ENCODE measurements at places on chromosomes 1 and 21.
A peak's percentile ranks its signal among the peaks of the same experiment; 100 is the strongest.

- DNase-seq: peak; percentile 36
Measured at GRCh38 chr1:205449750-205450443, 5.9 kb downstream of the BLACAT1 start.

GRCh38 chr1:151680391-151680790, 36.2 kb downstream of the CELF3 start:
- no peak for DNase-seq

GRCh38 chr1:221732052-221732451, 9.8 kb downstream of the DUSP10 start:
- DNase-seq: no peak

- no peak for DNase-seq
Measured at GRCh38 chr21:31555741-31556191, 103.7 kb upstream of the SOD1 start.

GRCh38 chr1:100458661-100459357, 79.1 kb upstream of the GPR88 start:
- DNase-seq: no peak

DNA sequence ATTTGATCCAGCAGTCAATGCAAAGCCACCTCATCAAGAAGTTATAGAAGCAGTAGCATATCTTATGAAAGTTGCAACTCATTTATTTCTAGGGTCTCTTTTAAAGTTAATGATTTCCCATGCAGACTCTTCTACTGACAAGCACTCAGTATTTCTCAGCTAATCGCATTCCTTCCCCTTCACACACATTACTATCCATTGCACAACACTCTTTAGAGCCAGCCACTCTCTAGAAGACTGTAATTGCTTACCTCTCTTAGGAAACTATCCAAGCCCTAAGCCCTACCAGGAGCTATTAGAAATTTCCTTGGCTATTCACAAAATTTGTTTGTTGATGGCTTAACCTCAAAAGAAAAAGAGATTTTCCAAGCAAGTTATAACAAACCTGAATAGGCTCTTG, 106.0 kb downstream of the ADAMTS1 start:
- no peak for DNase-seq

DNA sequence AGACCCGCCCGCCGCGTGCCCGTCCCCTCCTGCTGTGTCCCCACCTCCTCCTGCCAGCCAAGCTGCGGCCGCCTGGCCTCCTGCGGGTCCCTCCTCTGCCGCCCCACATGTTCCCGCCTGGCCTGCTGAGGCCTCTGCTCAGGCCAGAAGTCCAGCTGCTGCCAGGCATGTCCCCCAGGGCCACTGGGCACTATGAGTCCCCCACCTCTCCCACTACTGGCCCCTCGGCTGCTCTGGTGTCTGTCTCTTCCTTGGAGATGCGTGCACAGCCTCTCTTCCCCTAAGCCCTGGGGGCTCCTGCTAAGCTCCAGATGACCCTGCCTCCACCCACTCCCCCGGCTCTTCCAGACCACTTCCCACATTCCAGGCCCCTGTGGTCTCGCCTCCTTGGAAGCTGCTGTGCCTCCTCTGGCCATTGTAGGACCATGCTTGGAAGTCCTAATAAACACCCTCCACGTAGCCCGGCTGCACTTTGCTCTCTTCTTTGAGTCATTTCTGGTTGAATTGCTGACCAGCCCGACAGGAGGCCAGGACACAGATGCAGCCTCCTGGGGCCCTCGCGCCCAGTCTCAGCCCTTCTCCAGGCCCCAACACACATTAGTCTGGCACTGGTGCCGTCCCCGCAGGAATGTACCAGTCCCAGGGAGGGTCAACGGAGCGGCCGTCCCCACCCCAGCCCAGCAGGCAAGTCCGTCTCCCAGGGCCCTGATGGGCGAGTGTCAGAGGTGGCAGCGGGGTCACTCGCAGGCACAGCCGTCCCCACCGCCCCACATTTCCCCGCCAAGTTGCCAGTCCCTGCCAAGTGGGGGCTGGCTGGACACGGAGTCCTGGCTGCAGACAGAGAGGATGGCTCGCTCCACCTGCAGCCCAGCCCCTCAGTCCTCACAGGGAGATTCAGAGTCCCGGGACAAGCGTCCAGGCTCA, 1.1 kb downstream of the KRTAP10-12 start:
- DNase-seq: no peak

- DNase-seq: no peak
Measured at GRCh38 chr1:61898658-61899057, 156.4 kb downstream of the PATJ start.

- DNase-seq: no peak
Measured at GRCh38 chr1:59293206-59293605, 3.7 kb upstream of the FGGY start.

DNA sequence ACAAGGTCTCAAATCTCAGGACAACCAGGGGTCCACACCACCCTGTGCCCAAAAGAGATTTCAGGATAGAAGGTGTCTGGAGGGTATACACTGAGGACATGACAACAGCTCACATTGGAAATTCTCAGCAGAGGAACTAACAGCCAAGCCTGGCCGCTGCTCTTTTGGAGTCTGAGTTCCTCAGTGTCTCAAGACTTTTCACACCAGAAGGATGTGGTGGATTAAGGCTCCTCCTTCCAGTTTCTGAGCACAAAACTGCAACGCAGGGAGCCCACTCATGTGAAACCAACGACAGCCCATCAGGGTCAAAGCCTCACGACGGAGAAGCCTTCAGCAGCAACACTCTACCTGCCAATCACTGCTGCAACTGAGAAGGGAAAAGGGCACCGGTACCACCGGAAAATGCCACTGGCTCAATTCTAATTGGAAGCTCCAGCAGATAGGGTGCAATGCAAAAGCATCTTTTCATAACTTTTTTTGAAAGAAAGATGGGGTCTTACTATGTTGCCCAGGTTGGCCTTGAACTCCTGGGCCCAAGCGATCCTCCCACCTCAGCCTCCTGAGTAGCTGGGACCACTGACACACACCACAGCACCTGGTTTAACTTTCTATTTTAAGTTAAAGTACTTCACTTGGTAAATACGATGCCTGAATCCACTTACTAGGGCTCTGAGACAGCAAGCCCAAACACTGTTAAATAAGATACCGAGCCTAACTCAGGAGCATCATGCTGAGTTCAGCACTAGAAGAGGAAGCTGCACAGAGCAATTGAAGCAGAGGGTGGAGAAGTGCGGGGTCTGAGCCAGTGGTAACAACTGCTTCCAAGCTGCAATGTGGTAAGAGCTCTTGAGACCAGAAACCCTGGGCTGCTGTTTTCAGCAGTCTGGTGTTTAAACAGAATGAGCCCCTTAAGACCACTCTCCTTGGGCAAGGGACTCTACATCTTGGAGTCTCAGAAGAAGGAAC, 7.8 kb downstream of the CAPZB start:
- no peak for DNase-seq

- no peak for DNase-seq
Measured at GRCh38 chr1:67514300-67514699, 84.1 kb upstream of the SERBP1 start.

DNA sequence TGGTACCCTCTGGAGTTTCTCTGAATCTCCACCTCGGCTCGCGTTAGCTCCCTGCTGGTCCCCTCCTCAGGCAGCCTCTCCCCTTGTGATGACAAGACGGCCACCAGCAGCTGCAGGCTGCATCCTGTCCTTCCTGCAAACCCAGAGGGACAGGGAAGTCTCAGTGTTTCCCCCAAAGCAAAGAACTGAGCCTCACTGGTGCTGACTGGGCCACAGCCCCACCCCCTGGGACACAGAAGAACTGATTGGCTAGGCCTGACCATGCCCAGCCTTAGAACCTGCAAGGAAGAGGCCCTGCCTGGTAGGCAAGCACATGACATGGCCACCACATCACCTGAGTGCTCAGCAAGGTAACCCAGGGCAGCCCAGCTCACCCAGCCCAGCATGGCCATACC, 34.6 kb downstream of the TMEM51 start:
- no peak for DNase-seq

GRCh38 chr1:167093846-167094516, at the start of gene STYXL2:
STYXL2 (plus strand) TSS chr1:167094075; CDS start chr1:167094850, 775 bp downstream.
- DNase-seq: no peak

DNA sequence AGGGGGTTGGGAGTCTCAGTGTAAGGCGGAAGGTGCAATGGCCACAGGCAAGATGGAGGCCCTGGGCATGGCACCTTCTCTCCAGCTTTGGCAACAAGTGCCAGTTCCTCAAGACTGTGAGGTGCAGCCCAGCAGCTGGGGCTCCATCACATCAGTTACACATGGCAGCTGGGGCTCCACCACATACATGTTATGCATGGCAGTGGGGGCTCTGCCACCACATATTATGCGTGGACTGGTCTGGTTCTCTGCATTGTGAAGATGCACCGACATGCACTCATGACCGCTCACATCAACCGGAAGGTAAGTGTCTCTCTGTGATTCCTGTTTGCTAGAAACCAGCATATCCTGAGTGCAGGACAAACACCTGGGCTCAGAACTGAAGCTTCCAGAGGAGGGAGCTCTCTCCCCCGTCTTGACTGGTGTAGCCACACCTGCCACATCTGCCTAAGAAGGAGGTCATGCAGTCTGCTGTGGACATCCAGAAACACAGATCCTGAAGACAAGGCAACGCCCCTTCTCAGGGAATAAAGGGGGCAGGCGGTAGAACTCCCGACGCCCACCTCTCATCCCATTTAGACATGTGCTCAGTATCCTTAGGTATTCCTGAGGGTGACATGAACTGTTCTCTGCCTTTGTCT, 104.1 kb upstream of the TMPRSS2 start:
- DNase-seq: peak; percentile 46

DNA sequence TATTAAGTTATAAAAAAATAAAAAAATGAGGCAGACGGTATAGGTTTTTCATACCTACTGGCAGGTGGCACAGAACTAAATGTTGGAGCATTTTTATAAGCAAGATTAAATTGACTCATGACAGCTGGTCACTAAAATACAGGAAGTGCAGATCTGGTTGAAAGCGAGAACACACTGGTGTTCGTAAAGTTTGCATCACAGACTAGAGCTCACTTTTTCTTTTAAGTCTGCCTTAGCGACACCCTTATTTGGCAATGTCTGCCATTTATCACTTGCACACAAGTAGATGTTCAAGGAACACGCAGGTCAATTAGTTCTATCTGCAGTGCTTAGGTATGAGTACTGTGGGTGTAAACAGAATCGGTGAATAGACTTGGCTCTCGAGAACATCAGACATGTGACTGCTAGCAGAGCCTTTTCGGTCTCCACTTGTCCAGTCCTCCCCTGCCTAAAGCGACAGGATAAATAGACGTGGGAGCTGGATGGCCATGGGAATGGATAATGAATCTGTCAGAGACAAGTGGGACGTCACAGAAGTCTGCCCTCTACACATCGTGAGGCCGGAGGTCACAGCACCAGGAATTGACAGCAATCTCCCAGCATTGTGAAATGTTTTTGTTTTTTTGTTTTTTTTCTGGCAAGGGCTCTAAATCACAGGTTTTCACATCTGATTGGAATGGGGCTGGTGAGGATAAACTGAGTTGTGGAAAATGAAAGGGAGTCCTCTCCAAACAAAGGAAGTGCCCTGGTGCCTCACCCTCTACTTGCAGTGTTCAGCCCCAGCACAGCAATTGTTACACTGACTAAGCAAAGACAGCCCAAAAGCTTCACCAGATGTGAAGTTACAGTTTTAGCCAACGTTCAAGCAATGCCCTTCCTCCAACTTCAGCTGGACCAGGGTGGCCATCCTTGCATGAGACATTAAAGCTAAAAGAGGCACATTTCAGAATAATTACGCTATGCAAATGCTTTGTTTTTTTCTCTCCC, 248.9 kb downstream of the NTNG1 start:
- DNase-seq: no peak

GRCh38 chr1:160578175-160578524, 1.1 kb downstream of the CD84 start:
- no peak for DNase-seq

DNA sequence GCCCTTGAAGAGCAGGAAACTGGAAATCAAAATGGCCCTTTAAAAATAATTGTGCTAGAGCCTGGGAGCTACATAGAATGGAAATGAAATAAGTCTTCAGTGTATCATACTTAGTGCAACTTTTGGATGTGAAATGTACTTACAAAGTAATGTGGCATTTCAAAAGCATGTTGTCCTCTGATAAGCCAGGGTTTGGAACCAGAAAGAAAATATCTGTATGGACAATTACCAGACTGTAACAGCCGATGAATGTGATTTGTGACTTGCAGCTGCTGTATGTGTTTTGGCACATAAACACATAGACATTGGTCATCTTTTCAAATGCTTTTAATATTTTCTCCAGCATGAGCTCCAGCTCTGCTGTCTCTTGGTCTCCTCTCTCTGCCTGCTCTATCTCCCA, 546.4 kb downstream of the OMA1 start:
- no peak for DNase-seq

- no peak for DNase-seq
Measured at GRCh38 chr1:109138358-109138757, 24.4 kb downstream of the ELAPOR1 start.

- DNase-seq: no peak
Measured at GRCh38 chr21:40231979-40232378, 364.7 kb downstream of the PCP4 start.

DNA sequence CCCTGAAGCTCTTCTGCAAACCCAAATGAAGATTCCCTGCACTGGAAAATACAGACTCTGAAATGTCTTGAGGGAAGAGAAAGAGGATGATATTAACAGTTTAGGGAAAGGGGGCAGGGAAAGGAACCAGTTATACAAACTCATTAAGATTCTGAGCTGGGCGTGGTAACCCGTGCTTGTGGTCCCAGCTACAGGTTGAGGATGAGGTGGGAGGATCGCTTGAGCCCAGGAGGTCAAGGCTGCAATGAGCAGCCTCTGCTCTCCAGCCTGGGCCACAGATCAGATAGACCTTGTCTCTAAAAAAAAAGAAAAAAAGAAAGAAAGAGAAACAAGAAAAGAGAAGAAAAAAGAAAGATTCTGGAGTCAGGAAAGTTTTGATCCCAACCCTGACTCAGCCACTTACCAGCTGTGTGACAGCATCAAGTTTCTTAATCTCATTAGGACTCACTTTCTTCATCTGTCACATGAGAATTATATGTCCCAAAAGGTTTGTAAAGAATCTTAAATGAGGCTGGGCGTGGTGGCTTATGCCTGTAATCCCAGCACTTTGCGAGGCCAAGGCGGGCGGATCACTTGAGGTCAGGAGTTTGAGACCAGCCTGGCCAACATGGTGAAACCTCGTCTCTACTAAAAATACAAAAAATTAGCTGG, 53.9 kb downstream of the OPTC start:
- no peak for DNase-seq

- DNase-seq: no peak
Measured at GRCh38 chr1:222109836-222110235, 367.9 kb upstream of the DUSP10 start.

Data from NCI-H1092 treated with DMSO at 0.1 percent for 48 hours (cell line).